Effector CD8-positive, alpha-beta T cell (primary cell): ENCODE measurements at places on chromosomes 11 and 22.

- DNase-seq, result no peak
Observed at GRCh38 chr11:94423507-94423906, 22.3 kb upstream of the GPR83 start.

GRCh38 chr11:6328321-6328720 lies 8.0 kb upstream of the CAVIN3 start:
- no peak for DNase-seq

DNA sequence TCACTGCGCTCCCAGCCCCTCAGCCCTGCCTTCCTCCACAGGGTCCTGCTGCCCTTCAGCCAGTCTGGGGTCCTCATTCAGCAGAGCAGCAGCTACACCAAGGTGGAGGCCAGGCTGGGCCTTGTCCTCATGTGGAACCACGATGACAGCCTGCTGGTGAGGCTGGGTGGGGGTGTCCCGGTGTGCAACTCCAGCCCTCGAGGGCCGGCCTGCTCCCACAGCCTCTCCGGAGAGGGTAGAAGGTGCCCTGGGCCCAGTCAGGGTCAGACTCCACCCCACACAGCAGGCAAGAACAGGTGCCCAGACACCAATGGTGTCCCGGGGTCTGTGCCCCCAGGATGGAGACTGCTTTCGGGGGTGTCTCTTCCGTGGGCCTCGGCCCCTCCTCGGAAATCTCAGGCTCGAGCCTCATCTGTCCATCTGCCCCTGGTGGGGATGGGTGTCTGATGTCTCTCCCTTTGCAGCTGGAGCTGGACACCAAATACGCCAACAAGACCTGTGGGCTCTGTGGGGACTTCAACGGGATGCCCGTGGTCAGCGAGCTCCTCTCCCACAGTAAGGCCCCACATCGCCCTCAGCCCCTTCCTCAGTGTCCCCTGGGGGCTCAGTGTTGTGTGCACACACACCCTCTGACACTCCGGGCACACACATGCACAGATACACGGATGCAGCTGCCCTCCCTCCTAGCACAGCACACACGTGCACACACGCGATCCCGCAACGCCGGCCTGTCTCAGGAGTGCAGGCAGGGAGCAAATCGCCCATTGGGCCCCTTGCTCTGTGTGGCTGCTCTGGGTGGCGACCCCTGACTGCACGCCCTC lies 4.9 kb downstream of the MUC5AC start:
- no peak for DNase-seq

DNA sequence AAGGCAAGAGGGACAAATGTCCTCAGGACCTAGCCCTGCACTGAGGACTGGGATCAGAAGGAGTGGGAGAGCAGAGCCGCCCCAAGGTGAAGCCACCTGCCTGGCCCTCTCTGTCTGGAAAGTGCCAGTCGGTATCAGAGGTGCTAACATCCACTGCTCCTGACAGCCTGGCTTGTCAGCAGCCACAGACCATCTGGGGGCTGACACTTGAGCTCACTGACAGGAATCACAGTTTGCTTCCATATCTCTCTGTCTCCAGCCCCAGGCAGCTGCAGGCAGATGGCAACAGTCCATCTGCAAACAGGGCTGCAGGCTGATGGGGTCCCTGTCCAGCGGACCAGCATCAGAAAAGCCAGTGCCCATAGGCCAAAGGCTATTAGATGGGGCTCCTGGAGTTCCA lies 5.5 kb downstream of the OPCML start:
- DNase-seq, result no peak

DNA sequence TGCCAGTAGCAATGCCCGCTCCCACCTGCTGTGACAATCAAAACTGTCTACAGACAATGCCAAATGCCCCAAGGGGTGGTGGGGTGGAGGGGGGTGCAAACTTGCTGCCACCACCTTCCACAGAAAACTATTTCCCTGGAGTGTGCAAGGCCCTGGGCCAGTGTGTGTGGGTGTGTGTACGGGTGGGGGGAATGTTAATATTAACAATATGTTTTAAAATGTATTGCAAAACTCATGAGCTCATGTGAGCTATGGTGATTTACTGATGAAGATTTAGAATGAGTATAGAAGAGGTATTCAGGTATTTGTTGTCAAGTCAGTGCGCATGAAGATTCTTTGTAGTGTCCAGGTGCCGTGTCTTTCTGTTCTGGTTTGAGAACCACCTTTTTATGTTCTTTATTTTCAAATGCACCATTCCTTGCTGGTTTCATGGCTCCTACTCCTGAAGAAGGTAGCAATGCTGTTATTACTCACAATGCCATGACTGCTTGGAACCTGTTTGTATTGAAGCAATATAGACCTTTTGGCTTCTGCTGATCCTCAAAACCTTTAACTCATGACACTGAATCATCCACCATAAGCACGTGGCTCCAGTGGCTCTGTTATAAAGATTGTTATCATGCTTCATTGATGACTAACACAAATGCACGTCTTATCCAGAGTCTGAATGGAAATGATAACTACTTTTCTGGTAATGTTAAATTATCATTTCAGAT lies 29.9 kb upstream of the AQP11 start:
- DNase-seq, result no peak

- no peak for DNase-seq
Observed at GRCh38 chr22:37502342-37503182, 16.4 kb upstream of the MFNG start.

DNA sequence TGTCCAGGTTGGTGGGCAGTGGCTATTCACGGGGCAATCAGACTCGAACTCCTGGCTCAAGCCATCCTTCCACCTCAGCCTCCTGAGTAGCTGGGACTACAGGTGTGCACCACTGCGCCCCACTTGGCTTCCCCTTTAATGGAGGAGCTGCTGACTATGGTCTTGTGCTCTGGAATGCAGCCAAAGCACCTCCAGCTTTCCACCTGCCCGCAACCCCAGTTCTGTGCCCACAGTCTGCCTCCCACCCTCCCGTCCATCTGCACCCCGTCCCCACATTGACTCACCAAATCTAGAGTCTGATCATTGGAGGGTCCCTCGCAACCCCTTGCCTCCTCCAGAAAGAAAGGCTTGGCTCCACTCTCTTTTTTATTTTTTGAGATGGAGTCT lies 41.0 kb downstream of the KCNJ4 start:
- DNase-seq, result no peak

GRCh38 chr11:35785287-35786167 lies 123.0 kb downstream of the TRIM44 start:
- no peak for DNase-seq

DNA sequence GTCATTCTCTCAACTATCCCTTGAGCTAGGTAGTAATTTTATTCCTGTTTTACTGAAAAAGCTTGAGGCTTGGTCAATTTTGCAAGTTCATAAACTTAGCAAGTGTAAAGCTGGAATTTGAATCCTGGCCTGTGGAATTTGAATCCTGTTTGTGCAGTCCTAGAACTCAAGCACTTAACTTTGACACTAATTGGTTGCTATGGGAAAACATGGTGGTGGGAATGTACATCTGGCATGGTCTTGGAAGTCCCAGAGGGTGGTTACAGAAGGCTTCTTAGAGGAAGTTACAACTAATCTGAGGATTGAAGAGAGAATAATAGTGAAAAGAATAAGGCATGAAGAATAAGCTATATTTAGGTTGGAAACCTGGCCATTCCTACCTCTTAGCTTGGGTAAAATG lies 66.5 kb upstream of the LIN7C start:
- no peak for DNase-seq

DNA sequence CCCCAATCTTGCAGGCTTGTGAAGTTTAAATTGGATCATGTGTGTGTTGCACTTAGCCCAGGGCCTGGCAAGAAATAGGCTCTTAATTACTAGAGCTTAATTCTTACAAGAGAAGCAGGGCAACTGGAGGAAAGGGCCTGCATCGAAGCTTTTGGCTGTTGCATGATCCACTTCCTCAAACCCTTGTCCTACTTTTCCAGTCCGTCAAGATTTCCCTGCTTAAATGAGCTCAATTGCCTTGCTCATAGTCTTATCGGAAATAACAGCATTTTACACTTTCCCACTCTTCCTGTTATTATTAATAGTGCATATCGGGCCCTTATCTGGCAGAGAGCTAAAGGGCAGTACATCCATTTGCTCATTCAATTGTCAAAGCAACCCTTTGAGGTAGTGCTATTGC lies 18.1 kb downstream of the DTX4 start:
- DNase-seq, result no peak

- DNase-seq, result no peak
Observed at GRCh38 chr11:120215634-120216033, 4.8 kb downstream of the OAF start.

- DNase-seq, result no peak
Observed at GRCh38 chr22:42473484-42474193, 41.4 kb upstream of the NFAM1 start.

- DNase-seq, result no peak
Observed at GRCh38 chr11:113308601-113309000, 5.8 kb upstream of the TTC12 start.

DNA sequence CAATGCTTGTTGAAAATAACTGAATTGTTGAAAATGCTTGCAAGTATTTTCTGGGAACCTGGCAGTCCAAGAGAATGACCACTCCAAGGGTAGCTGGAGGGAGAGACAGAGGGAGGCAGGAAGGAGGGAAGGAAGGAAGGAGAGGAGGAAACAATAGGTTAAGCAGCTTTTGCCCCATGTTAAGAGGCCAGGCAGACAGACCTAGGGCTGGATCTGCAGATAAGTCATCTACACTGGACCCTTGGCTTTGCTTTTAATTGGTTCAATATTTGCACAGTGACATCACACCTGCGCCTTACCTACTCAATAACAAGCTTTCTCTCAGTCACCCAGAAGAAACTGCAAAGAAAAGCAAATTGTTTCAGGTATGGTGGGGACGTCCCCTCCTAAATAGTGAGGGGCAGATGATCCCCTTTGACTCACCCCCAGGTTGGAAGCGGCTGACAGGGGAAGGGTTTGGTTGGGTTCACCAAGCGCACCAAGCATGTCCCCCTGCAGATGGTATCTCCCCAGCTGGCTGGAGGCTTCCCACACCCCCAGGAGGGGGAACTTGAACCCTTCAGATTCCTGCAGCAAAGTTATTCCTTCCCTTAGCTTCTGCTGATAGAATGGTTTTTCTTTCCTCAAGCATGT lies 24.3 kb downstream of the MYH9 start:
- DNase-seq, result no peak
